ENCODE measurements at places on chromosomes 13 and 19.

DNA sequence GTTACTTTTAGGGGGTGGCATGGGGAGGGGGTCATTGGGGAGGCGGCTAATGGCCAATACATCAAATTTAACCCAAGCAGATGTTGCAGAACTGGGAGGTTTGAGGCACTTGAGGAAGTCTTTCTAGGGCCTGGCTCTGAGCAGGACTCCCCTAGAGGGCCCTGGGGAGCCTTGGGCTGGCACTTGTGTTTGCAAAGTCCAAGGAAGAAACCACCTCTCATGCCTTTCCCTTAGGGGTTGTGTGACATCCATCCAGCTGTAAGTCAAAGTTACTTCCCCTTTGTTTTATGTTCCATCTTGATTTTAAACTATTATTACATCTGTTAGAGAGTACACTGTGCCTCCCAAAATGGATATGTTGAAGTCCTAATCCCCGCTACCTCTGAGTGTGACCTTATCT, 159.9 kb downstream of the KATNAL1 start:
- no peak for DNase-seq

GRCh38 chr13:26719356-26719945, 41.1 kb downstream of the GPR12 start:
- no peak for DNase-seq

- DNase-seq, result no peak
Measured at GRCh38 chr13:26873386-26873698, 112.8 kb upstream of the GPR12 start.

- no peak for DNase-seq
Measured at GRCh38 chr13:94272038-94272437, 207.4 kb downstream of the DCT start.

DNA sequence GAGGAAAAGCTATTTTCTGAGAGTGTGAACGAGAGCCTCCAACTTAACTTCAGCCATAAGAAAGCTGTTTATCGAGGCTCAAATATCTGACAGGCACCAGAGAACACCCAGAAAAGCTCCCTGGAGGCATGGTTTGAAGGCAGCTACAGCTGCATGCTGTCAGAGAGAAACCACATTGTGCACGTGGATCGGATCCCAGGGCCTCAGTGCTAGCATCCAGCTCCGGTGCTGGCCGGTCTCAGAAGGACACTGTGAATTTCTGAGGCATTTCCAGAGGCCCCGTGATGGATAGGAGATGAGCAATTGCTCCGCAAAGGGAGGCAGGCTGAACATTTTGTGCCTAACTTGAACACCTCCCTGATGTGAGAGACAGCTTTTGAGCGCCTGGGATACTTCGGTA, 315.7 kb downstream of the FGF9 start:
- no peak for DNase-seq

DNA sequence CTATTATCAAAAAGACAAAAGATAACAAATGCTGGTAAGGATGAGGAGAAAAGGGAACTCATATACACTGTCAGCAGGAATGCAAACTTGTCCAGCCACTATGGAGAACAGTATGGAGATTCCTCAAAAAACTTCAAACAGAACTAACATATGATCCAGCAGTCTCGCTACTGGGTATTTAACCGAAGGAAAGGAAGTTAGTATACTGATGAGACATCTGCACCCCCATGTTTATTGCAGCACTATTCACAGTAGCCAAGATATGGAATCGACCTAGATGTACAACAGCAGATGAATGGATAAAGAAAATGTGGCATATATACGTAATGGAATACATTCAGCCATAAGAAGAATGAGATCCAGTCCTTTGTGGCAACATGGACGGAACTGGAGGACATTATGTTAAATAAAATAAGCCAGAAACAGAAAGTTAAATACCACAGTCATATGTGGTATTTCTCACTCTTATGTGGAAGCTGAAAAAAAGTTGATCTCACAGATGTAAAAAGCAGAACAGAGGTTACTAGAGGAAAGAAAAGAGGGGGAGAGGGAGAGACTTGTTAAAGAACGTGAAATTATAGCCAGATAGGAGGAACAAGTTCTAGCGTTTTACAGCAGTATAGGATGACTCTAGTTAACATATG, 83.2 kb downstream of the RUBCNL start:
- no peak for DNase-seq

DNA sequence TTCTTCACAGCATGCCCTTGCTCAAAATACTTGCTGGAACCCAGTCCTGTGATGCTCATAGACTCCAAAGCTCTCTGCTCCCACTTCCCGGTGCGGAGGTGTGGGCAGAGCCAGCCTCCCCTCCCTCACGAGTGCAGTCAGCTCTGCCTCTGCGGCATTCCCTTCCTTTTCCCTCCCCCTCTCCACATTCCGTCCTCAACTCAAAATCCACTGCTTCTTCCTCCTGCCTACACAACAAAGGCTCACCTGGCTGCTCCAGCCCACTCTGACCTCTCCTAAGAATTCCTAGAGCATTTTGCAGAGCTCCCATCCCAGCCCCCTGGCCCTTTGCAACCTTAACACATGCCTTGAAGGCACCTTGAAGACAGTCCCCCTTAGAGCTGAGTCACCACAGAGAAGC, 527.9 kb downstream of the MYO16 start:
- DNase-seq, result no peak

GRCh38 chr19:46571495-46571894, 29.6 kb upstream of the CALM3 start:
- DNase-seq, result no peak

DNA sequence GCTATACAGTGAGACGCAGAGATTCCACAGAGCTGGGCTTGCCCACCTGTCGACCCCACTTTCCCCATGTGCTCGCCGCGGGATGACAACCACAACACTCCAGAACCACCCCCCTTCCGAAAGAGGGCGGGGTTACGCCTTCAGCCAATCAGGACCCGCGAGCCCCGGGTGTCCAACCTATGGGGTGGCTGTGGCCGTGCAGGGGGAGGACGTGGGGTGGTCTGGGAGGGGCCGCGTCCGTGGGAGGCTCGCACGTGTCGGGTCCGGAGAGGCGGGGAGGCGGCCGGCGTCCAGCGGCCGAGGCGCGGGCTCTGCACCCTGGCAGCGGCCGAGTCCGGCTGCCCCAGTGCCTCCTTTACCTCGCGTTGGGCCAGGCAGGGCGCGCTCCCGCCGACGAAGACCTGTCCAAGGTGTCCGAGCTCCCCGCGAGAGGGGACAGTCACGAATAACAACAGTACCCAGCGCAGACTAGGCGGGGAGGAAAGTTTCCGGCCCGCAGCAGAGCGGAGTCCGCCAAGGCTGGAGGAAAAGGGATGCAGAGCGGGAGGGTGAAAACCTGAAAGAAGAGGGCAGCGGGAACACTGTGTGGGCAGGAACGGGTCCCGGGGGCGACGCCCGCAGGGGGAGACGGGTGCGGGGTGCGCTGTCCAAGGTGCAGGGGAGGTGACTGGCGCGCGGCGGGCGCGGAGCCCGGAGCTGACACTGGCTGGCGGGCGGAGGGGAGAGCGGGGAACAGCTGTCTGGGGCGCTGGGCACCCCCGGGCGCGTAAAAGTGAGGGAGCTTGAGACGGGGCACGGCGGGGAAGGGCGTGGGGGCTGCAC, 911 bp downstream of the ENOX1 start:
- no peak for DNase-seq

DNA sequence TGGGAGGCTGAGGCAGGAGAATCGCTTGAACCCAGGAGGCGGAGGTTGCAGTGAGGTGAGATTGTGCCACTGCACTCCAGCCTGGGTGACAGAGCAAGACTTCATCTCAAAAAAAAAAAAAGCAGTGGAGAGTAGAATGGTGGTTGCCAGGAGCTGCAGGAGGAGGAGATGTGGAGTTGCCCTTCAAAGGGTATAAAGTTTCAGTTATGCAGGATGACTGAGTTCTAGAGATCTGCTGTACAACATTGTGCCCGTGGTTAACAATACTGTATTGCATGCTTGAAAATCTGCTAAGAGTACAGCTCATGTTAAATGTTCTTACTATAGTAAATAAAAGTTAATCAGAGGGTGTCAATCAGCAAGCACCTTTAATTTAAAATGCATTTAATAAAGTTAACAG, 28.4 kb upstream of the LATS2 start:
- DNase-seq, result no peak

GRCh38 chr19:11560404-11561051, 1.5 kb upstream of the ELOF1 start:
- no peak for DNase-seq

DNA sequence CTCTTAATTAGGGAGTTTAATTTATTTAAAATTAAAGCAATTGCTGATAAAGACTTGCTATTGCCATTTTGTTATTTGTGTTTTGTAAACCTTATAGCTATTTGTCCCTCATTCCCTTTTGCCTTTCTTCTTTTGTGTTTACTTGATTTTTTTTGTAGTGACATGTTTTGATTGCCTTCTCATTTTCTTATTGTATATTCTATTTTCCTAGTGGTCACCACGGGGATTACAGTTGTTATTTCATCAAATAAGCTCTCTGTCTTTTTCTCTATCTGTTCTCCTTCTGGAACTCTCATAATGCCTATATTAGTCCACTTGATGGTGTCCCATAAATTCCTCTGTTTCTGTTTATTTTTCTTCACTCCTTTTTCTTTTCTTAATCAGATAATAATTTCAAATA, 64.4 kb upstream of the FRY start:
- DNase-seq, result no peak

DNA sequence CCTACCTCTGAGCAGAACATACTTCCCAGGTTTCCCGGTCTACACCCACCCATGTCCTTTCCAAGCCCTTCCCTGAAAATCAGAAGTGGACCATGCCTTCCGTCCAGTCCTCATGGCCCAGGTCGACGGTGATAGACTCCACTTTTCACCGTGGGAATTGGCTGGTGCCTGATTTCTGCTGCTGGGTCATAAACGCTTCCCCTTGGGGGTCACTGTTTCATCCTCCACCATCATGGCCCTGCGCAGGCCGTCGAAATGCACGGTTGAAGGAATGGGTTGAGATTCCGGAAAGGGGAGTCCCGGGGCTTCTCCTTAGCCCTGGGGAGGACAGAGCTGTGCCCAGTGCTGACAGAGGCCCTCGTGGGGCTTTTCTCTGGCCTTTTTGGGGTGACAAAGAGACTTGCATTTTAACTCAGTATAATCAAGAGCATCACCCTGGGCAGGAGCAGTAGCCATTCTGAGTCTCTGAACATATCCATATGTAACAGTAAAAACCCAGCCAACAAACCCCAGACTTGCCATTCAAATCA, 75.5 kb downstream of the SOX1 start:
- DNase-seq, result no peak

- no peak for DNase-seq
Measured at GRCh38 chr19:17706750-17707181, 12.5 kb upstream of the MAP1S start.

DNA sequence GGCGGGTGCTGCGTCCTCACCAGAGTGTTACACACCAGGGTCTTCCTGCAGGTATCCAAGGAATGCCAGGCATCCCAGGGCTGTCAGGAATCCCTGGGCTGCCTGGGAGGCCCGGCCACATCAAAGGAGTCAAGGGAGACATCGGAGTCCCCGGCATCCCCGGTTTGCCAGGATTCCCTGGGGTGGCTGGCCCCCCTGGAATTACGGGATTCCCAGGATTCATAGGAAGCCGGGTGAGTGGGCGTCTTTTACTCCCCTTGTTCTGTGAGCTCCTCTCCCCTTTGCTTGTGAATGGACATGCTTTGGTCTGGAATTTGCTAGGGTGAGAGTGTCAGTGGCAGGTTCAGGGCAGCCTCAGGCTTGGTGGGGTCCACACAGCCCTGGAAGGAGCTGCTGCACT, 75.9 kb downstream of the RAB20 start:
- no peak for DNase-seq

- no peak for DNase-seq
Measured at GRCh38 chr13:27842571-27842970, 50.3 kb downstream of the GSX1 start.

GRCh38 chr19:18788529-18789421, 2.3 kb downstream of the COMP start:
- no peak for DNase-seq

DNA sequence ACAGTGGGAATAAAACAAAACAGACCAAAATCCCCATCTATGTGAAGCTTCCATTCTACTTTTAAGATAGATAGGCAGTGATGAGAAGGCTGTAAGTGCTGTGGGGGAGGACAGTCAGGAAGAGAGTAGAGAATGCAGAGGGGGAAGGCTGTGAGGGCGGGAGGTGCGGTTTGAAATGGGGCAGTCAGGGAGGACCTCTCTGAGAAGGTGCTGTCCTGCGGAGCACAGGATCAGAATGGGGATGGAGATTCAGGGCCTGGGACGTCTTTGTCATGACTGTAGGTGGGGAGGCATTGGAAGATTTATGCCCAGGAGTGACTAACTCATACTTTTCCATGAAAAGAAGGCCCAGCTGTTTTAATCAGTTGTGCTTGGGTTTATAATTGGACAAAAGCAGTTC, 3.9 kb upstream of the GPR183 start:
- no peak for DNase-seq

- no peak for DNase-seq
Measured at GRCh38 chr13:89375839-89376238, 1704.7 kb downstream of the SLITRK5 start.

DNA sequence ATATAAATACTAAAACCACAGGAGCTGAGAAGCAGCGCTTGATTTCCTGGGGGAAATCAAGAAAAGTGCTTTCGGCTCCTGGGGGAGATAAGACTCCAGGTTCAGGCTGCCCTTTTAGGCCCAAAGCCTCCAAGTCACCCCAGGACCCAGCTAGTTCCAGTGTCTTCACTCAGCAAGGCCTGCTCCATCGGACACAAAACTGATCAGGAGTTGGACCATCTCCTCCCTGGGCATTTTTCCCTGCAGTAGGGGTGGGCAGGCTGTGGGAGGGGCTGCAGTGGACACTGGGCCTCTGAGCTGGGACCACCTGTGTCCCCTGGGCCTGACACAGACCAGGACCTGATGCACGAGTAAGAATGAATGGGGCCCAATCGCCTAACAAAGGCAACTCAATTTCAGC, 15.2 kb downstream of the C19orf12 start:
- DNase-seq, result no peak

GRCh38 chr13:68998056-68998455, 1109.6 kb upstream of the ATXN8OS start:
- no peak for DNase-seq

DNA sequence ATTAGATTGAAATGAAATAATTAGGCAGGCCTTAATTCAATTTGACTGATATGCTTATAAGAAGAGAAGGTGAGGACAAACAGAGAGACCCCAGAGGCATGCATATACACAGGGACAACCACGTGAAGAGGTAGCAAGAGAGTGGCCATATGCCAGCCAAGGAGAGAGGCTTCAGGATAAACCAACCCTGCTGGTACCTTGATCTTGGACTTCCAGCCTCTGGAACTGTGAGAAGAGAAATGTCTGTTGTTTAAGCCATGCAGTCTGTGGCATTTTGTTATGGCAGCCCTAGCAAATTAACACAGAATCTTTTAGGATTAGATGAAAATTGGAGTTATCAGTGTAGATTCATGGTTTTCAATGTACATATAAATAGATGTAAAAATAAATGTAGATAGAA, 120.1 kb downstream of the KCTD15 start:
- DNase-seq, result no peak

DNA sequence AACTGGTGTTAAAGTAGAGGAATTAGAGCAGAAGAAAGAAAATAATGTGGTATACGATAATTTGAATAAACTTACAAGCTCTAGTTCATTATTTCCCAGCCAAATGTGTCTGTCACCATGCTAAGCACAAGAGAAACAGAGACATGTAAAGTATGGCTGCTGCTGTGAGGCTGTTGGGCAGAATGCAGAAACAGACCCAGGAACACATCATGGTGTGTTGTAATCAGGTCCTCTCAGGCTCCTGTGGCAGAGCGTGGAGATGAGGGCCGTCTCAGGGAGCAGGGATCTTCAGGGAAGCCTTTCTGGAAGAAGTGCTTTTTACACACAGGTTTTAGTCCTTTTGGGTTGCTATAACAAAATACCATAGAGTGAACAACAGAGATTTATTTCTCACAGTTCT, 710.7 kb upstream of the SGCG start:
- no peak for DNase-seq
